ENCODE measurements at places on chromosomes 1 and 21.

GRCh38 chr21:23162198-23162946, 2164.2 kb downstream of the NCAM2 start:
- DNase-seq: peak; percentile 67

DNA sequence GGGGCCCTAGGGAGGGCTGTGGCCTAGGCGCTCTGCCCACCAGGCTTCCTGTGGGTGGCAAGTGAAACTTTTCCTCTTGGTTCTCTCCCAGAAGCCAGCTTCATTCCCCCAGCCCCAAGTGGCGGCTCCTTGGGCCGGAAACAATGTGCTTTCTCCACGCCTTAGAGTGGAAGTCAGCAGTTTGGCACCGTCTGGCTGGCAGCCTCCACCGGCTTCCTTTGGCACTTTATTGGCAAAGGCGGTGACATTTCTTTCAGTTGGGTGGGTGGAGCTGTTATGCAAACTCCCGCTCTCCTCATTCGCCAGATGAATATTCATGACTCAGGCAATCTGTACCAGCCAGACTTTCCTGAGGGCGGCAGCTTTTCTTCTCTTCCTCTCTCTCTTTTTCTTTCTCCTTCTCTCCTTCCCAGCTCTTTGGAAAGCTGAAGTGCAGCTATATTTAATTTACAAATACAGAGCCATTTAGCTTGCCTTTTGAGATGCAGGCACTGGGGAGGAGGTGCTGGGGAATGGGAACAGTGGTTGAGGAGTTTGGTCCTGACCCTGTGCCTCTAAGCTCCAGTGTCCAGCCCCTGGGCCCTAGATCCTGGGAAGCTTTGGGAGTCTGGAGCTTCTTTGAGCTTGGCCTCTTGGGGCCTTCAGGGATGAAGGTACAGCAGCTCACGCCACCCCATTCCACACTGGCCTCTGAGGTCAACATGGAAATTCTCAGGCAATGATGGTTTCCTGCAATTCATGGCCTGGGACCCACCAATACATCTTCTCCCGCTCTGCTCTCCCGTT, 67.8 kb upstream of the POU3F1 start:
- peak; percentile 60 for DNase-seq

DNA sequence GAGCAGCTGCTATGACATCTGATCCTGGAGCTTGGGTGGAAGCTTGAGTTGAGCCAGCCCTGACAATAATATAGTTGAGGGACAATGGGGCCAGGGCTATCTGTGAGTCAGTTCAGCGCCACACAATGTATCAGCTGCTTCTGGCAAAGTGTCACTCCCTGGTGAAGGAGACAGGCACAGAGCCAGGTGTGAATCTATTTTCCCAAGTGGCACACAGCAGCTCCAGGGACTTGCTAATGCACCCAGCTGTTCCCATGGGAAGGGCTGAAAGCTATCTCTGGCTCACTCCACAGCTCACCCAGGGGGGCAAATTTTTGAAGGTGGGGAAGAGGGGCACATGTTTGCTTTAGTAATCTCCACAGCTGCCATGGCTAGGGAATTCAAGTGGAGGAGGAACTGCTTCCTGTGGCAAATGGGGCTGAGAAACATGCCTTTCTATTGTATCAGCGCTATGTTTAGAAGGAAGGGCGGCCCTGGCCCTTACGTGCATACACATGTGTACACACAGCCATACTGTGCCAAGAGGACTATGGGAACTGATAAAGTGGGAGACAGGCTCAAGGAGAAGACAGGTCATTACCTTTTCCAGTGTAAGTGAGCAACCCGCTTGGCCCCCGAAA, 2.2 kb downstream of the CYB5R1 start:
- peak; percentile 94 for DNase-seq

- peak; percentile 87 for DNase-seq
Measured at GRCh38 chr1:166789286-166789685, 50.0 kb upstream of the POGK start.
